A549 treated with GW870086 at 1 μM for 4 hours (cell line): ENCODE measurements at places on chromosomes 12 and 14. TPM values are rescaled to one million over a fixed set of nuclear protein-coding genes. Genes with fewer than 3 reads are reported as not detected.

EFCAB11 gene
- 12.1 to 15.0 TPM (median 13.6 TPM) in 5 replicates for total RNA-seq

PIANP gene
- total RNA-seq, result 0.95 to 1.5 TPM (median 0.97 TPM) in 5 replicates

RAB3IP gene
- 12.4 to 18.0 TPM (median 16.5 TPM) in 5 replicates for total RNA-seq

ESRRB gene
- total RNA-seq, result 0.13 to 0.26 TPM (median 0.25 TPM) in 5 replicates

FAM186B gene
- total RNA-seq, result 0.08 to 0.16 TPM (median 0.13 TPM) in 4 of 5 replicates, not detected in the other

BEST3 gene
- 0.97 to 1.5 TPM (median 1.2 TPM) in 5 replicates for total RNA-seq

CCDC60 gene
- total RNA-seq, result not detected in 5 replicates

ASCL4 gene
- not detected in 5 replicates for total RNA-seq

APOF gene
- total RNA-seq, result not detected in 5 replicates

GPRC5D gene
- 0.22 TPM in 1 of 5 replicates, not detected in the others for total RNA-seq

KCTD10 gene
- total RNA-seq, result 45.7 to 58.4 TPM (median 47.7 TPM) in 5 replicates

GPR84 gene
- total RNA-seq, result not detected in 5 replicates

ZNF84 gene
- total RNA-seq, result 9.3 to 13.7 TPM (median 12.3 TPM) in 5 replicates

PRICKLE1 gene
- 0.65 to 0.91 TPM (median 0.69 TPM) in 5 replicates for total RNA-seq

RPL10L gene
- not detected in 5 replicates for total RNA-seq

MOK gene
- total RNA-seq, result 20.5 to 26.1 TPM (median 22.5 TPM) in 5 replicates

ERO1A gene
- total RNA-seq, result 43.6 to 63.9 TPM (median 54.6 TPM) in 5 replicates

KRT85 gene
- not detected in 5 replicates for total RNA-seq

TDP1 gene
- total RNA-seq, result 12.7 to 15.8 TPM (median 13.9 TPM) in 5 replicates

KRT1 gene
- total RNA-seq, result not detected in 5 replicates

RBMS2 gene
- 8.6 to 11.0 TPM (median 10.8 TPM) in 5 replicates for total RNA-seq

GZMB gene
- total RNA-seq, result not detected in 5 replicates

B4GALNT3 gene
- 0.54 to 1.1 TPM (median 0.59 TPM) in 5 replicates for total RNA-seq

FOXM1 gene
- 81.4 to 98.0 TPM (median 90.6 TPM) in 5 replicates for total RNA-seq

C12orf54 gene
- not detected in 5 replicates for total RNA-seq

PTHLH gene
- 15.5 to 17.9 TPM (median 16.8 TPM) in 5 replicates for total RNA-seq

TCL1A gene
- not detected in 5 replicates for total RNA-seq

KCNH3 gene
- total RNA-seq, result 1.2 to 3.2 TPM (median 2.8 TPM) in 5 replicates

DEGS2 gene
- total RNA-seq, result 1.4 to 3.2 TPM (median 2.6 TPM) in 5 replicates

TAS2R7 gene
- total RNA-seq, result not detected in 5 replicates
